ENCODE measurements at places on chromosomes 3 and 15.

DNA sequence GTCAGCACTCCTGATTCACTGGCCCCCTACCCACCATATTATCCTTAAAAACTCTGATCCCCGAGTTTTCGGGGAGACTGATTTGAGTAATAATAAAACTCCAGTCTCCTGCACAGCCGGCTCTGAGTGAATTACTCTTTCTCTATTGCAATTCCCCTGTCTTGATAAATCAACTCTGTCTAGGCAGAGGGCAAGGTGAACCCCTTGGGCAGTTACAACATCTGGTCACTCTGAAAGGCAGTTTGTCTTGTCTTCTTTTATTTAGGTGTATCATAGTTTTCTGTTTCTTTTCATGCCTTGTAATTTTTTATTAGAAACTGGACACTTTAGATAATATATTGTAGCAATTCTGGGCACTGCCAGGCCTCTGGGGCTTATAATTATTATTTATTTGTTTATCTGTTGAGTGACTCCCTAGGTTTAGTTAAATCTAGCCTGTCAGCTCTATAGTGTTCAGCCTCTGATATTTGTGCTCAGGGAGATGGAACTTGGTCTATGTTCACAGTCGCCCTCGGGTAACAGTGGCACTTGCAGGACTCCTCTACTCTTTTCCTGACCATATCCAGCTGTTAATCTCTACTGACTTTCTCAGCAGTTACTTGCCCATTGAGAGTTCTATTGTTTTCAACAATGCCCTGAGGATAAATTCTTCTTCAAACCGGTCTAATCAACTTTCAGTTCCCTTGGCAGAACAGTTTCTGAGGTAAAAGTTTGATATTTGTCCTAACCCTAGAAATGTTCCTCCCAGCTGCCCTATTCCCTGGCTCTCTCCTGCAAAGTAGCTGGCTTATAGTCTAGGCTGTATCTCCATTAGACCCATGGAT lies 15.5 kb upstream of the PLAAT1 start:
- DNase-seq: no peak

GRCh38 chr15:26632500-26632899 lies 140.4 kb downstream of the GABRB3 start:
- DNase-seq: no peak

DNA sequence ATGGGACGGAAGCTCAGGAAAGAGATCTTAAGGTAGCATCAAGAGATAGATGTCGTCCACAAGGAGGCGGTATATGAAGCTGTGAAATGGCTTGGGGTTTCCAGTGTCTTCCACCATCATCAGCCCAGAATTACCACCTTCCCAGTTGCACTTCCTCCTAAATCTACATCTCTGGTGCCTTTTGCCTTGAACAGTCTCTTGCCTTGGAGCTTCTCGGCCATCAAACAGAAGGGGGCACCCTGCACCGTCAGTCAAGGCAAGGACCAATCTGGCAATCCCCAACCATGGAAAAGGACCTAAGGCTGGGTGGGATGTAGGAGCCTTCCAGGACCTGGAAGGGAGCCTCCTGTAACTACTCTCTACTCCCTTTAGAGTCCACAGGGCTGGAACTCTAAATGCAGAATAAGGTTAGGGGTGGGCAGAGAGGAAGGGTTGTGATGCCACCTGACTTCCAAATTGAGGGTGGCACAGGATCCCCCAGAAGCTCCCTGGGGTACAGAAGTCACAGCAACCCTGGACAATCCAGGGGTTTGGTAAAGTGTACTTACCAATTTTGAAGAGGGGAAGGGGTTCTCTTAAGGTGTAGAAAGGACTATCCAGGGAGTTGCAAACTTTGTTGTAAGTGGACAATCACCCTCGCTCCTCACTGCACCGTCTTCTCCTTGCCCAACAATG lies 1.0 kb upstream of the RYR3 start:
- DNase-seq: no peak

- DNase-seq: no peak
Measured at GRCh38 chr3:132083583-132084279, 48.9 kb upstream of the CPNE4 start.

- no peak for DNase-seq
Measured at GRCh38 chr3:134711284-134711683, 60.5 kb upstream of the KY start.

DNA sequence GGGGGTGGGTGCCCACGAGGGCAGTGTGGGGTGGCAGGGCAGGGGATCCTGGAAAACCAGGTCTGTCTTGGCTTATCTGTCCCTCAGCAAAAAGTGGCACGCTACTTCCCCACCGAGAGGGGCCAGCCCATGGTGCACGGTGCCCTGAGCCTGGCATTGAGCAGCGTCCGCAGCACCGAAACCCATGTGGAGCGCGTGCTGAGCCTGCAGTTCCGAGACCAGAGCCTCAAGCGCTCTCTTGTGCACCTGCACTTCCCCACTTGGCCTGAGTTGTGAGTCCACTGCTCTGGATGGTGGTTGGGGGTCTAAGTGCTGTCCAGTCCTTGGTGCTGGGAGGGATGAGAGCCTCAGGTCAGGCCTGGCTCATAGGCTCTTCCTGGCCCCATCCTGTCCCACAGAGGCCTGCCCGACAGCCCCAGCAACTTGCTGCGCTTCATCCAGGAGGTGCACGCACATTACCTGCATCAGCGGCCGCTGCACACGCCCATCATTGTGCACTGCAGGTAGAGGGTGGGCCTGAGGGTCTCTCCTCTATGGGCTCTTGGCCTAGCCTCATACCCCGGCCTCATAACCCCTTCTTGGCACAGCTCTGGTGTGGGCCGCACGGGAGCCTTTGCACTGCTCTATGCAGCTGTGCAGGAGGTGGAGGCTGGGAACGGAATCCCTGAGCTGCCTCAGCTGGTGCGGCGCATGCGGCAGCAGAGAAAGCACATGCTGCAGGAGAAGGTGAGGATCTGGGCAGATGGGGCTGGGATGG lies 31.1 kb downstream of the PTPN23 start:
- no peak for DNase-seq

- no peak for DNase-seq
Measured at GRCh38 chr3:23904545-23904944, 12.2 kb downstream of the NKIRAS1 start.

GRCh38 chr3:177680472-177680821 lies 483.2 kb upstream of the TBL1XR1 start:
- DNase-seq: no peak

DNA sequence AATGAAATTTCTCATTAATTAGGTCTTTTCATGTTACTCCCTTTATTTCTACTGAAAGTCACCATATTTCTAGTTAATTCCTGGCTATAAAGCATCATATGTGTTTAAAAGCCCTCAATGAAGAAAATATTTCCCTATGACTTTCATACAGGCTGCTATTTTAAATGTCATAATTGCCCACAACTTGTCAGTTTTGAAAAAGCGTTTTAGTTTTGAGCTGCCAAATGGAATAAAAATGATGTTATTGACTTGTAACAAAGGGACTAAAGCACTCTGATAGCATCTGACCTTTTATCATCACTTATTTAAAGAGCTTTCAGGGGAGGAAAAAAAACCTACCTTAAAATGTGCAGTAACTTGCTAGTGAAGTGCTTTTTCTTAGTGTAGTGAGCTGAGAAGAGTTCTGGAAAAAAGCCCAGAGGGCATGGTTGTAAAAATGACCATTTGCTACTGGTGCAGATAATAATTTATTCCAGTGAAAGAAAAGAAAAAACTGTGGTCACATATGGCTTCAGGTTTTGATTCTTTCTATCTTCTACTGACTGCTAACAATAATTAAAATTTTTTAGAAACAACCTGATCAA lies 877.2 kb downstream of the CADM2 start:
- no peak for DNase-seq

GRCh38 chr15:64222573-64223366 lies 59.9 kb upstream of the PPIB start:
- no peak for DNase-seq

GRCh38 chr15:62929000-62929357 lies 113.6 kb upstream of the TPM1 start:
- DNase-seq: no peak

- DNase-seq: no peak
Measured at GRCh38 chr3:117553461-117553860, 843.9 kb downstream of the TUSC7 start.

- no peak for DNase-seq
Measured at GRCh38 chr15:74903676-74904075, 3.0 kb downstream of the FAM219B start.

- no peak for DNase-seq
Measured at GRCh38 chr3:126967386-126967785, 15.5 kb upstream of the PLXNA1 start.

DNA sequence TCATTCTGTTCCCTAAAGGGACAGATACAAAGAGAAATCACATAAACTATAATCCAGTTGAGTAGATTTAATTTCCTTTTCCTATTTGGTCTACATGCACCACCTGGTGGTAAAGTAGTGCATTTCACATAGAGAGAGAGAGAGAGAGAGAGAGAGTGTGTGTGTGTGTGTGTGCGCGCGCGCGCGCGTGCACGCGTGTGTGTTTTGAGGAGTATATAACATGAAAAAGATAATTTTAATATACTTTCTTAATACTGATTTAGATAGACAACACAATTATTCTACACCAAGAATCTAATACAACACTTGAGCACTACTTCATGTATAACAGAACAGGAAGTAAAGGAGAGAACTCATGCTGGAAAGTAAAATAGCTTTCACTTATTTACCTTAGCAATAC lies 1.1 kb upstream of the FGF7 start:
- DNase-seq: no peak

DNA sequence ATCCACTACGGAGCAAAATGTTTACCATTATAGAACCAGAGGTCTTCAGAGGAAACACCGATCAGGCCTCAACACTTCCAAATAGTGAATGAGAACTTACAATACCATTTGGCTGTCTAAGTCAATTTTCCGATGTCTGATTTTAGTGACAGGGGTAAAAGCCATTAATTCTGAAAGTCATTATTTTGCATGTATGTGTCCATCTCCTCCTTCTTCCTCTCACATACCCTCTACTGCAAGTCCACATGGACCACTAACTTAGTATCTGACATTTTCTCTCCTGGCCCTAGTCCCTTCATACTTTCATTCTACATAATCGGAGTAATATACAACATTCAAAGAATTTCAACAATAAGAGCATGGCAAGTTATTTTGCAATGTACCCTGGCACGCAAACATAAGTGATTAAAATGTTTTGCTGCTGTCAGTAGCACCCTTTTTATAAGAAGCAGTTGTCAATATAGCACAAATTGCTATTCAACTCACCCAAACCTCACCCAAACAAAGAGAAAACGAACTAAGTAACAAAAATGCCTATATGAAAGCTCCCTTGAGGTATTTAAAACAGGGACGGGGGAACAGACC lies 1.9 kb downstream of the TOP2B start:
- no peak for DNase-seq

DNA sequence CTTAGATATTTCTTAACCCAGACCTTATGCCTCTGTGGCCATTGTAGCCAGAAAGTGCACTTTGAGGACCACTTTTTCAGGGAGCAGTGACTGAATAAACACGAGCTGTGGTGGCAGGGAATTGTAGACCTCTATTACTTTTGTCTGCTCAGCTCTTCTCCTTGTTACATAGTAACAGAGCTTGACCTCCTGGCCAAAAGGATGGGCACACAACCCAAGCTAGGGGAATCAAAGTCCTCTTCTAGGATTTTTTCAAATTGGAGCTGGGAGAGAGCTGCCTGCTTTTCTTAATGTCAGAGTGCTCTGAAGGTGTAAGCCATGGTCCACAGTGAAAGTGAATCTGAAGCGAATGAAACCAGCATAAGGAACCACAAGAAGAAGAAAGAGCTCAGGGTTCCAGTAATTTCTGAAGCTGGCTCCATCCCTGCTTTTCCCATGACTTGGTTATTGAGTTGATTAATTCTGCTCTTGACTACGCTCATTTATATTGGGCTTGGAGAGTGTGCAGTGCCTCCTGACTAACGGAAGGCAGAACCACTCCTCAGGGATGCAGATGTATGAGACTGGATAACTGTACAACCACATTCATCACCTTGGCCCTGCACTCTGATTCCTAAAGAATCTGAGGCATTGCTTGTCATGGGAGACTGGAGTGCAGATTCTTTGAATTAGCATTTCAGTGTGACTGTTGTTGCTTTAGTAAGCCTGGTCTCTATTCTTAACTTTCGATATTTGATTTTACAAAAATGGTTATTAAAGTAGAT lies 60.9 kb downstream of the TLNRD1 start:
- DNase-seq: no peak

DNA sequence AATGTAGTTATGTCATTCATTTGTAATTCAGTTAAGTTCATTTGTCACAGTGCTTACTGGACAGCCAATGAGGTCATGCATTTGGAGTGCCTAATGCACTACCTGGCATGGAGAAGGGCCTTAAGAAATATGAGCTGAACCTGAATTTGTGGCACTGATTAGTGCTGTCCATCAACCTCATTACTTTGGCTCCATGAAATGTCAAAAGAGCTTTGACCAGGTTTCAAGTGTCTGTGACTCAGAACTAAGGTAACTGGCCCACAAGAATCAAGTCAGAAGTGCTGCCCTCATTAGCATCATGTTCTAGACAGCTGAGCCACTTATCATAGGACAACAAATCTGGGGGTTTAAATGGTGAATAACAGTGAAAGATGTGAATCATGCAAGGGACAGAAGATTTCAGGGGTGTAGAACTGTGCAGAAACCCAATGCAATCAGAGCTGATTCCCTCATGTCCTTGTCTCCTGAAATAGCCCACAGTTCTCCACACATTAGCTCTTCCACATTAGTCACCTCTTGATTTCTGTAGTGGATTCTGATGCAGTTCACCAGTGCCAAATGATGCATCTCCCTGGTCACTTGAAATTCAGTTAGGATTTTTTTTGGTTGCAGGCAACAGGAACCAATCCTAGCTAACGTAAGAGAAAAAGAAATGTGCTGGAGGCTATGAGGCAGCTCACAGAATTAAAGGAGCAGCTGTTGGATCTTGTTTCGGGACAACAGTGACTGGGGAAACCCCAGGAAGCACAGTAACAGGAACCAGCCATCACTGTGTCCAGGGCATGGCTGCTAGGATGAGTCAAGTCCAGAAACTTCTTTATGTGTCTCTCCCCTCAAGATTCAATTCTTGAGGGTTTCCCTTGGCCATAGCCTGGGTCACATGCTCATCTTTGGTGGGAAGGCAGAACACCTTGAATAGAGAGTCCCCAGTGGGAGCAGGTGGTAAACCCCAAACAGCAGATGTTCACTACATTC lies 38.7 kb downstream of the CHST2 start:
- no peak for DNase-seq

GRCh38 chr15:41559239-41559782 lies 299 bp downstream of the TYRO3 start:
- DNase-seq: no peak

- DNase-seq: no peak
Measured at GRCh38 chr15:64683378-64683777, 92.0 kb downstream of the RBPMS2 start.

- DNase-seq: no peak
Measured at GRCh38 chr15:95498961-95499360, 831.5 kb upstream of the NR2F2 start.

- no peak for DNase-seq
Measured at GRCh38 chr3:53109190-53109589, 21.0 kb downstream of the RFT1 start.

DNA sequence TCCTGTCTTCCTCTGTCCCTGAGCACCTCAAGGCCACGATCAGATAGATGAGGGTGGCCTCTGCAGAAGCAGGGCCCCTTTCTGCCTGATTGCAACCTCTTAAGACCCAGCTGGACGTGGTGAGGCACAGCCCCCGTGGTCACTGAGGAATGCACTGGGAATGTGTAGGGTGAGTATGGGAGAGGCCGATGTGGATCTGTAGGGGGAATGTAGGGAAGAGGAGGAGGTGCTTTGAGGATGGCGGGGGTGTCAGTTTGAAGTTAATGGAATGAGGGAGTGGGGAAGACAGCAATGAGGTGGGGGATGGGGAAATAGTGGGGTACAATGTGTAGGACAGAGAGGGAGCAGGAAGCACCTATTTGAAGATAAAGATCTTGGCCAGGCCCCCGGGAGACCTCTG lies 785 bp upstream of the IQCF5 start:
- no peak for DNase-seq

Measured in mesothelial cell of epicardium (in vitro differentiated cells).